Calu3 (cell line): ENCODE measurements at places on chromosomes 5 and 9.
A peak's percentile ranks its signal among the peaks of the same experiment; 100 is the strongest.

DNA sequence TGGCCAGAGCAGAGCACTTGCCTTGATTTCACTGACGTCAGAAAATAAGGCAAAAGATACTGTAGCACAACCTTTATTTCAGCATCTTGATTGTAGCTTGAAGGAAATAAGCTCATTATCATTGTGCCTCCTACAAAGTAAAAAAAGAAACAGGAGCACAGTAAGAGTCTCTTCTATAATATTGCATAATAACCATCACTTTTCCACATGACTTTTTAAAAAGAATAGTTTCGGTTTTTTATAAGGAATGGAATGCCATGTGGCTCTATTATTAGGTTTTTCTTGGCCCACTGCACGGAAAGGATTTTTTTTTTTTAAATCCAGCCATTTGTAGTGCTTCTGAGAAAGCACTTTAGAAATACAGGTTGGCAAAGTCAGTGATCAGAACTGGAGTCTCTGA is 655.3 kb downstream of the LRRC70 start:
- DNase-seq, result no peak

DNA sequence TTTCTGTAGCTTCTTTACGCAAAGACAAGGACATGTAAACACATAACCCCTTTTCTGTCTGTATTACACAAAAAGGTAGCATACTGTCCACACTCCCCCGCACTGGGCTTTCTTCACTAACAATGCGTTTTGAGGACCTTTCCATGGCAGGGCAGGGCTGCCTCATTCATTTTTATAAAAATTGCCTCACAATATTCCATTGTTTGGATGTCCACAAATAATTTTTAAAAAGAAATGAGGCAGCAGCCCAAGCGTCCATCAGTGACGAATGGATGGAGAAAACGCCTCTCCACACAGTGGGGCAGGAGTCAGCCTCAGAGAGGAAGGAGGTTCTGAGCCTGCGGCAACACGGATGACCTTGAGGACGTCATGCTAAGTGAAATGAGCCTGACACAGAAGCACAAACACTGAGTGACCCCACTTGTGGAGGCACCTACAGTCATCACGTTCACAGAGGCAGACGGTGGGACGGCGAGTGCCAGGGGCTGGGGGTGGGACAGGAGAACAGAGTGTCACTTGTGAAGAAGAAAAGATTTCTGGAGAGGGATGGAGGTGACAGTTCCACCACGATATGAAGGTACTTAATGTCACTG is 67.8 kb downstream of the RASGEF1C start:
- no peak for DNase-seq

- no peak for DNase-seq
Observed at GRCh38 chr5:113634957-113635356, 121.5 kb downstream of the YTHDC2 start.

DNA sequence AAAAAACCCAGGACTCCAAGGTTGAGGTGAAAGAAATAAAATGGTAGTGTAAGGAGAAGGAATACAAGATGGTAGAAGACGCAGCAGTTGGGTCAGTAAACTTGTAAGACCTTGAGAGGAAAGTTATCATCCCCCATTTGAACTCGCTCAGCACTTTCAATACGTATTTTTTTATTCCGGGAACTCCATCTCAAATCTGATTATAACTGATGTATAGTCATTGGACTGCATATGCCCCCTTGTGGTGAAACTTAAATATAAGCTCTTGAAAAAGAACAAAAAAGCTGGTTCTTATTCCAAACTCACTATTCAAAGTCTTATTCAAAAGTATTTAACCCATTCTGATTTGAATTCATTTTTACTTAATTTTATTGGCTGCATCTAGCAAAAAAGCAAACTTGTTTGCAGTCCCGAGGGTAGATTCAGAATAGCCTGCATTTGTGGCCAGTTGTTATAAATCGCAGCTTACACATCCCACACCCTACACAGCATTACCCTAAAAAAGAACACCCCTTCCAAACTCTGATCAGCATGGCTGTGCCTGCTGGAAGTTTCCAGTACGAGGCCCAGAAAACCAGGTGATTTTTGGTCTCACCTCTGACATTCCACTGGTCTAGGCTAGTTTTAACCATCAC is 118.0 kb downstream of the ESM1 start:
- no peak for DNase-seq

DNA sequence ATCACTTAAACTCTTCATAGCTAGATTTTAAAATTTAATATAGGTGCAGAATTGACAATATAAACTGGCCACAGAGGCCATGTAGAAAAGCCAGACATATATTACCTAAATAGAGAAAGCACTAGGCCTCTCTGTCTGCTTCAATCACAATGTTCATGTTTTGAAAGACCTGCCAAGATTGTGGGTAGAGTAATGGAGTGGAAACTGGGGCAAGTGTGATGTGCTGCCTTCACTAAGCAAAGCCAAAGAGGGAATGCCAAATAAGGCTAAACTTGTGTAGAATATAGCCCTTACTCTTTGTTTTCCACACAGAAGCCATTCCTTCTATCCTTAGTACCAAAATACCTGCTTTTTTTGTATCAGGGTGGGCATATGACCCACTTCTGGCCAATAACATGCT is 15.1 kb upstream of the ISOC1 start:
- DNase-seq, result no peak

- no peak for DNase-seq
Observed at GRCh38 chr5:66242050-66242715, 98.1 kb downstream of the SREK1 start.

GRCh38 chr5:23139338-23140171 is 286.4 kb upstream of the CDH12 start:
- no peak for DNase-seq

DNA sequence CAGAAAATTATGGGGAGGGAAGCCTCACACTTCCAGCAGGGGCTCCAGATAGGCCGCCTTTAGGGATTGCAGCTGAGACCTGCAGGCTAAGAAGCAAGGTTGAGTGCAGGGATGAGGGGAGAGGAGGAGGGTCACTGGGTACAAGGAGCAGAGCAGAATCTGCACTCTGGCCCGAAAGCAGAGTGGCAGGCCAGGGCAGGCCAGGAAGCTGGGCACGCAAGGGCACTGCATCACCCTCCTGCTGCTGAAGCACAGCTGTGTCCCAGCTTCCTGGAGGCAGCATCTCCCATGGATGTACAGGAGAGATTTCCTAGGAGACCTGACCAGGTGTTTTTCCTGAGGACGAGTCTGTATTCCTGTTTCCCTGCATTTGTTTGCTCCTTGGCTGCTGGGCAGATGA is 92.1 kb downstream of the SYK start:
- DNase-seq, result no peak

DNA sequence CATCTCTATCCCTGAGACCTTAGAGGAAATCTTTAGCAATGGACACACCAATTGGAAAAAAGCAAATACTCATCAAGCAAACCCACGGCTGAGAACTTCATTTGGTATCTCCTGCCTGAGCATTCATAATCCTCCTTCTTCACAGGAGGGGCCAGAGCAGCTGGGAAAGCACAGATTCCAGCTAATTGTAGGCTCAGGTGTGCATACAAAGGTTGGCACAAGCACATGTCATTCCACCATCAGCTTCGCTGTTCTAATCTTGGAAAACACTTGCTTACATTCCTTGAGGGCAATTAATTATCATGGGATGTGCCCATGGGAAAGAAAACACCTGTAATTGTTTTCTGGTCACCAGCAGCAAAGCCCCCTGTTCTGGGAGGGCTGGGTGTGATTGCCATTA is 376.6 kb downstream of the SPOCK1 start:
- DNase-seq, result no peak

DNA sequence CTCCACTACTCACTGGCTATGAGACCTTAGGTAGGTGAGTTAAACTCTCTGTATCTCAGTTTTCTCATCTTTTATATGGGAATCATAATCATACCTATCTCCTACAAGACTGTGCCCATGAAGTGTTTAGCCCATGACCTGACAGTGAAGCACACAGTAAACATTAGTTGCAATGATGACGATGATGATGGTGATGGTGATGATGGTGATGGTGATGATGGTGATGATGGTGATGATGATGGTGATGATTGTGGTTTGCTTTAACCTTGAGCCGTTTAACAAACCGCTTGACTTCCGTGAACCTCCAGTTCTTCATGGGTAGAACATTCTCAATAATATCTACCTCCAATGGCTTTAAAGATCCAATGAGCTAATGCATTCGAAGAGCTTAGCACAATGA is 220.2 kb upstream of the MVB12B start:
- DNase-seq, result no peak

- DNase-seq, result no peak
Observed at GRCh38 chr5:171650597-171650996, 135.0 kb upstream of the SMIM23 start.

- no peak for DNase-seq
Observed at GRCh38 chr5:113061846-113062780, 85.5 kb downstream of the DCP2 start.

DNA sequence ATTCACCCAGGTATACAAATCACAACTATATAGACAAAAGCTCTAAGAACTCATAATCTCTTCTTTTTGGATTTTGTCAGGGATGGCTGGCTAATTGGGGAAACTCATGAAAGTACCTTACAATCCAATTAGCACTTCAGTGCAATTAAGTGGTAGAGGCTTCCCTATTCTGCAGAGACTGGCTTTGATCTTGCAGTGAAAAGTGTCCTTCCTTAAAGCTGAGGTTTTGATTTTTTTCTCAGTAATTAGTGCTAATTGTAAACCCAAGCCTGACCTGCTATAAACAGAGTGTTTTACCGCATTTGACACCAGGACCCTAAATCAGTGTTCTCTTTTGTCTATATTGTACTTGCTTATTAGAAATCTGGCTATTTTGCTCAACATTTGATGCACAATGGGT is 294.0 kb upstream of the EFNA5 start:
- DNase-seq, result no peak

- DNase-seq, result no peak
Observed at GRCh38 chr5:59569158-59569557, 324.4 kb downstream of the PDE4D start.

GRCh38 chr5:14451871-14452270 is 129.7 kb upstream of the OTULINL start:
- no peak for DNase-seq

- DNase-seq, result peak; percentile 48
Observed at GRCh38 chr9:89234205-89235067, 55.8 kb upstream of the SHC3 start.

DNA sequence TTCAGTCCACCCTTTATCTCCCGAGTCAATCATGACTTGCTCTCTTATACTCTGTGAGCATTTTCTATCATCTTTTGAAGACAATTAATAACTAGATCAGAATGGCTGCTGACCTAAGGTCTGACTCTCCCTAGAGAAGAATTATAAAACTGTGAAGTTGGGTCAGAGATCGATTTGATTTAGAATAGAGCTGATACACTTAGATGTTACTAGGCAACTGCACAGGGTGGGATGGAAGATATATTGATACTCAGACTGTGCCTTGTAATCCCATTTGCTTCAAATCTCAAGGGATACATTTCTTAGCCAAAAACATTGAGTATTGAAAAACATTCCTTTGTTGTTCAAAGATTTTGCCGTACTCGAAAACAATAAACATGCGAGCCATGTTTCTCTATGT is 106.0 kb upstream of the NMUR2 start:
- no peak for DNase-seq

DNA sequence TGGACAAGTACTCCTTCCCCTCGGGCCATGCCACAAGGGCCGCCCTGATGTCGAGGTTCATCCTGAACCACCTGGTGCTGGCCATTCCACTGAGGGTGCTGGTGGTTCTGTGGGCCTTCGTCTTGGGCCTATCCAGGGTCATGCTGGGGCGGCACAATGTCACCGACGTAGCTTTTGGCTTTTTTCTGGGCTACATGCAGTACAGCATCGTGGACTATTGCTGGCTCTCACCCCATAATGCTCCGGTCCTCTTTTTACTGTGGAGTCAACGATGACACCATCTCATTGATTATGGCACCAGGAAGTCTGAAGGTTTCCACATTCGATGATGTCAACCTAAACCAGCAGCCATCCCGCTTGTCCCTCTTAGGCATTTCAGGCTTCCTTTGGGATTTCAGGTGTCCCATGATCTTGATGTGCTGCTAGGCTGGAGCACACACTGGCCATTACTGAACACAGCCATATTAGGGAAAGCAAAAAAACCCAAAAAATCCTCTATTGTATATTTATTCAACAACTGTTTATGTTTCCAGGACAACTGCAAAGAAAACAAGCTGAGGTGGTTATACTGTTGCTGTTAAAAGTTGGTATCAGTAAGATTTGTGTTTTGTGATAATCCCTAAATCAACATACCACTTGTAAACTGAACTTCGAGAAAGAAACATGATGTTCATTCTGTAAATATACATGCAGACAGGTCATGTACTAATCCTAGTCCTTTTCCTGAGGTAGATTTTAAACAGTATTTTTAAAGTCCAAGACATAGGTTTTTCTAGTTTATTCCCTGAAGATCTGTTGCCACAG is 1.1 kb downstream of the PLPP6 start:
- DNase-seq, result no peak

GRCh38 chr5:19536387-19536786 is 451.6 kb downstream of the CDH18 start:
- DNase-seq, result no peak

GRCh38 chr5:153147891-153148623 is 342.4 kb upstream of the GRIA1 start:
- peak; percentile 15 for DNase-seq

GRCh38 chr9:133204335-133204992 is 4.6 kb downstream of the OBP2B start:
- DNase-seq, result no peak

DNA sequence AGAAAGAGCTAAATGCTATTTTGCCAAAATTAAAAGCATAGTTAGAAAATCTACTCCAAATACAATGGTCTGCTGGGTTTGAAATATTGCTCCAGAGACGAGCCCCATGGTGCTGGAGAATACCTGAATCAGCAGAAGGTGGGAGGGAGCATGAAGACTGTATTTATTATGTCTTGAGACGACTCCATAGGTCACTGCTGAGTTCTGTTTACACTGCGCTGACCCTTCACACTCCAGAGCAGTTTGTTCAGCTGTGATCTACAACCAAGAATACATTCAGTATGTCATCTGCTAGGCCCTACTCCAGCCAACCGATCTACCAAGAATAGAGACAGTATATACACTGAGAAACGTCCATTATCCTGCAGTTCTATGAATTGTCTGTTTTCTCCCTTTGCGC is 150.5 kb downstream of the TLE1 start:
- no peak for DNase-seq

DNA sequence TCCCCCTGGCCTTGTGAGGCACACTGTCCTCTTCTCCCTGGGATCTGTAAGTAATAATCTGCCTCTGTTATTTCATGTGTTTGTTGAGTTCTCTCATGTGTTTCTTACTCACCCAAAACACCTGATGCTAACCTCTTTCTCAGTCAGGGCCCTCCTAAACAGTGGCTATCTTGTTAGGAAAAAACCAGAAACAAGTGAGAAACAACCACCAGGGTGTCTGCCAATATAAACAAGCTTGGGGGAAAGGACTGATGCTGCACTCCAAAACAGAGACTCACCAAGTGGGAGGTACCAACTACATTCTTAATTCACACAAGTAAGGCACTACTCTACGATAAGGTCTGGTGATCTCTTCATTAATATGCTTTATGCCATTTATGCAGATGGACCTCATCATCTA is 564.4 kb downstream of the SEMA5A start:
- no peak for DNase-seq

DNA sequence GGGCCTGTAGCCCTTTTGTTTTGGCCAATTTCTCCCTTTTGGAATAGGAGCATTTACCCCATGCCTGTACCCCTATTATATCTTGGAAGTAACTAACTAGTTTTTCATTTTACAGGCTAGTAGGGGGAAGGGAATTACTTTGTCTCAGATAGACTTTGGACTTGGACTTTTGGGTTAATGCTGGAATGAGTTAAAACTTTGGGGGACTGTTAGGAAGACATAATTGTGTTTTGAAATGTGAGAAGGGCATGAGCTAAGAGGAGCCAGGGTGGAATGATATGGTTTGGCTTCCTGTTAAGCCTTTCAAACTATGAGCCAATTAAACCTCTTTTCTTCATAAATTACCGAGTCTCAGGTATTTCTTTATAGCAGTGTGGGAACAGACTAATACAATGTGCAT is 168.1 kb downstream of the FGF1 start:
- no peak for DNase-seq
